Activated naive CD8-positive, alpha-beta T cell treated with anti-CD3 and anti-CD28 coated beads, Interleukin-2, amount 50 U/mL, for 24 hours (primary cell): ENCODE measurements at places on chromosomes 12 and 14.

DNA sequence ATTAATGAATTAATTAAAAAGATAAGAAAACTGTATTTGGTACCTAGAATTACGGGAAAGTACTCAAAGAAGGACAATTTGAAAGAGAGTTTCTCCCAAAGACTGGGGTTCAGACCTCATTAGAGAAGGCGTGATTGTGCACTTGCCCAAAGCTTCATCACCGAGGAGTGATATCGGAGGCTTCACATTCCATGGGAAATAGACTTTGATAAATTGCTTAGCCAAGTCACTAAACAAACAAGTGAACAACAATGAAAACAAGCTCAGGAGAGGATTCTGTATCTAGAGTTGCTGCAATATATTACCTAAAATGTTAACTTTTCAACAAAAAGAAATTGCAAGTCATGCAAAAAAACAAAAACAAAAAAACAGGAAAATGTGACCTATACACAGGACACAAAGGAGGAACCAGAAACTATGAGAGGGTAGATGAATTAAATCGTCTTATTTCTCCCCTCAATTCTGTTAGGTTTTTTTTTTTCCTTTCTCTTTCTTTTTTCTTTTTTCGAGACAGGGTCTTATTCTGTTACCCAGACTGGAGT, 3.4 kb downstream of the SPATA7 start:
- DNase-seq, result no peak

DNA sequence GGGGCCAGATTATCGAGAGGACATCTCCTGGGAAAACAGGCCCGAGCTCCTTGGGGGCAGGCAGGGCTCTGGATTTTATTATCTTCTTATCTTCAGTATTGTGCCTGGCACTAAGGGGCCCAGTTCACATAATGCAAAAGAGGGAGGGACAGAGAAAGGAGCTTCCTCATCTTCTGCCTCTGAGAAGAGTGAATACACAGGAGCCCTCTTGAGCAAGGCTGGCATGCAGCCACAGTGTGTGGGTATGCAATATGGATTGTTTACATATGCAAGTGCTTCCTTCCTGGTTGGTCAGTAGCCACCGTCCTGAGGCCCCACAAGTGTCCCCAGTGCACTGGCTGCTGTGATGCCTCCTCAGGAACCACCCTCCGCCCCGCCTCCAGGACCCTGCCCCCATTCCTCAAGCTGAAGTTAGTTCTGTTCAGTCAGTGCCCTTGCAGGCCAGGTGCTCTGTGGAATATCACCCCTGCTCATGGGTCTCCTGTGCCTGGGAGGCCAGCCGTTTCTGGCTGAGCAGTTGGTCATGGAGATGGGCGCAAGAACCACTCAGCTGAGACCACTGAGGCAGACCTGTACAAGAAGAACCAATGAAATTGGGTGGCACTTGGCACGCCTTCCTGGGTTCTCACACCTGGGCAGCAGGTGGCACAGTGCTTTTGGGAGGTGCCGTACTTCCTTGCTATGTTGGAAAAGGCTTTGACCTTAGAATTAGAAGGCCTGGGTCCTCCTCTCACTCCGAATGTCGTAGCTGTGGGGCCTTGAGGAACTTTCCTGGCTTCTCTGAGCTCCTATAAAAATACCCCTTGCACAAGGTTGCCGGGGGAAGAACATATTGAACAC, 35.1 kb upstream of the ACTN1 start:
- DNase-seq, result no peak

- no peak for DNase-seq
These were observed 650 bp upstream of the PTGER2 start for GRCh38 chr14:52313462-52313861.

- DNase-seq, result no peak
These were observed 1.1 kb downstream of the PAN2 start for GRCh38 chr12:56332512-56333196.

GRCh38 chr12:123860377-123860776, 98.3 kb downstream of the DNAH10 start:
- DNase-seq, result no peak

DNA sequence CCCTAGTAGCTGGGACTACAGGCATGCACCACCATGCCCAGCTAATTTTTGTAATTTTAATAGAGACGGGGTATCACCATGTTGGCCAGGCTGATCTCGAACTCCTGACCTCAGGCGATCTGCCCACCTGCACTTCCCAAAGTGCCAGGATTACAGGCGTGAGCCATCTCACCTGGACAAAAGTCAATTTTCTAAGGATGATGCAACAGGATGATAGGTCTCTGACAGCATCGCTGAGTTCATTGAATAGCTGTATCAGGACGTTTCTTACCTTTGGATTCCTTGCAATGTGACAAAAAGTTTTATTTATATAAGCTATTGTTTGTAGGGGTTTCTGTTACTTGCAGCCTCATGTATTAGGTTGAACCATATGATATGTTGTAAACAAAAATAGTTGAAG, 55.5 kb upstream of the PCED1B start:
- no peak for DNase-seq

GRCh38 chr14:63891148-63891975, 38.6 kb downstream of the SYNE2 start:
- DNase-seq, result no peak

- DNase-seq, result no peak
These were observed 9.7 kb upstream of the IFI27 start for GRCh38 chr14:94100847-94101246.

GRCh38 chr12:47798382-47798948, 21.2 kb downstream of the HDAC7 start:
- DNase-seq, result no peak

GRCh38 chr12:26327975-26328644, 132.7 kb downstream of the SSPN start:
- DNase-seq, result no peak

DNA sequence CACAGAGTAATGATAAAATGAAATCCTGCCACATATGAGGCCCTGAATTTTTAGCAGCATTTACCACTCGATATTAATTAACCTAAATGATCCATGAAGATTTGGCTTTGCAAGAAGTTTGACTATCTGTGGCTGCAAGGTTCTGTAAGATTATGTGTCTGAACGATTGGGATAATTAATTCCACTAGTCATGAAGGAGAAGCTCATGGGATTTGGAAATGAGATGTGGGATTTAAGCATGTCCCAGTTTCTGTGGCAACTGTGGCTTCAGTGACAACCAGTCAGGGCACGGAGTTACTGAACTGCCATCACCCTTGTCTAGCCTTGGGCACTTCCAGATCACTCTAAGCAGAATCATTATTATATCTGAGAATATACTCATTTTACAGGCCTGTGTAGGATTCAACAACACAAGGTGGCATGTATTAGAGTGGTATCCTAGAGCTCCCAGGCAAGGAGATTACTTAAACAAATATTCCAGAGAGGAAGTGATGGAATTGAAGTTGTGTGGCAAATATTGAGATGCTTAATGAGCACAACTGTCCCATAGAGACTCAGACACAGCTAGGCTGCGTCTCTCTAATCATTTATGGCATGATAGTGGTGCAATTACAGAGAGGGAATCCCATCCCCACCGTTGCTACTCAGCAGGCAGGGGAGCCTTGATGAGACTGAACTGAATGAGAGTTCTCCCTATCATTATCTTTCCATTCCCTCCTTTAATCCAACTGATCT, 205.0 kb upstream of the KRR1 start:
- no peak for DNase-seq

GRCh38 chr12:114272605-114273004, 133.3 kb downstream of the TBX5 start:
- DNase-seq, result no peak

GRCh38 chr12:129729170-129729569, 174.7 kb downstream of the TMEM132D start:
- no peak for DNase-seq

DNA sequence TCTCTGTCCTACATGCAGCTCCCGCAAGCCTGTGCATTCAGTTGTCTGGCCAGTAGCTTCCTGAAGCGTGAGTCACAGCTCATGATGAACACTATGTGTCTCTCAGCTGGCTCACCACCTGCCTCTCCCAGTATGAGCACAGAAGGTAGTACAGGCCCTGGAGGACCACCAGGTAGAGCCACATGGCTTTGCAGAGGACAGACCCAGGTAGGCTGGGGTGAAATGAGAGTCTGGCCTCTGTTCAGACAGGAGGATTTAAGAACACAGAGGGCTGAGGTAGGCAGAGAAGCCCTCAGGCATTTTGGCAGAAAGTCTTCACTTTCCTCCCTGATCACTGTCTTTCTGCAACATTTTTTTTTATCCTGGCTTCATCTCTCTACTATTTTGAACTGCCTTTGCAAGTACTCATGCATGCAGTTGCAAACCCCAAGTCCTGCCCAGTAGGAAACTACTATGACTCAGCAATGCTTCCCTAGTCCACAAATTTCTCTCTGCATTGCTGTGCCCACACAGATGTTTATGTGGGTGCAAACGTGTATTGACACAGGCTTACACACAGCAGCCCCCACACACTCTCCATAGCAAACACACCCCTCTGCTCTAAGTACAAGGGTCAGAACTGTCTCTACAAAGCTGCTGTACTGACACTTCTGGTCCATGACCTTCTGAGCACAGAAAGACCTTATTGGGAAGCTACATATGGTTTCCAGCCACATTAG, 7.2 kb upstream of the SDR9C7 start:
- DNase-seq, result no peak

GRCh38 chr14:64756712-64757111, 52.5 kb downstream of the PLEKHG3 start:
- no peak for DNase-seq

DNA sequence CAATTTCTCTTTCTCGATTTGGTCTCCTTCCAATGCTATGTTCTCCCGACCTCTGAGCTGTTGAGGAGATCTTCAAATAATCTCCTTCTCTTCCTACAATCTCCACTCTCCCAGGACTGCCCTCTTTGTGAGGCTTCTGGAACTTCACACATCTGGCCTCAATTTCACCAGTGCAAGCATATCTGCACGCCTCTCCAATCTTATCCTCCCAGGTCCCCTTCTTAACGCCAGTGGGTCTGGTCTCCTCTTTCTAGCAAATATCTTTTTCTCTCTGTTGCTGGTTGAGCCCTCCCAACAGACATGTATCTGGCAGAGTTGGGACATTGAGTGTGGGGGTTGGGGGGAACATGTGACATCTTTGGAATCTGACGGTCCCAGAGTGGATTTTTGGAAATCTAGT, 17.9 kb downstream of the RTL1 start:
- no peak for DNase-seq

GRCh38 chr12:2563709-2564108, 231.1 kb upstream of the FKBP4 start:
- DNase-seq, result no peak

DNA sequence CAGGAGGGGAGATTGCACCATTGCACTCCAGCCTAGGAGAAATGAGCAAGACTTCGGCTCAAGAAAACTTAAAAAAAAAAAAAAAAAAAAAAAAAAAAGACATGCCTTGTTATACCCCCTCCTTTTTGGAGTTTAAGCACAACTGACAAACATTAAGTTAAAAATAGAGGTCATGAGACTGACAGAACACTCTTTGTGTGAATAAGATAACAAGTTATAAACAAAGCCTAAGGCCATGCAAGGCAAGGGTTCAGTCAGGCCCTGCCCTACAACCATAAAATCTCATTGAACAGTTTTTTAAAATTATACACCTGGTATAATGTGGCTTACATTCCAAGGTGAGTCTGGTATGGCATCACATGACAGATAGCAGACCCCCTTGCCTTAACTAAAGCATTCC, 39.3 kb downstream of the TSPAN19 start:
- no peak for DNase-seq

- no peak for DNase-seq
These were observed 204.9 kb downstream of the DAD1 start for GRCh38 chr14:22384167-22384549.

- no peak for DNase-seq
These were observed 1.7 kb upstream of the KLC1 start for GRCh38 chr14:103627073-103628025.

DNA sequence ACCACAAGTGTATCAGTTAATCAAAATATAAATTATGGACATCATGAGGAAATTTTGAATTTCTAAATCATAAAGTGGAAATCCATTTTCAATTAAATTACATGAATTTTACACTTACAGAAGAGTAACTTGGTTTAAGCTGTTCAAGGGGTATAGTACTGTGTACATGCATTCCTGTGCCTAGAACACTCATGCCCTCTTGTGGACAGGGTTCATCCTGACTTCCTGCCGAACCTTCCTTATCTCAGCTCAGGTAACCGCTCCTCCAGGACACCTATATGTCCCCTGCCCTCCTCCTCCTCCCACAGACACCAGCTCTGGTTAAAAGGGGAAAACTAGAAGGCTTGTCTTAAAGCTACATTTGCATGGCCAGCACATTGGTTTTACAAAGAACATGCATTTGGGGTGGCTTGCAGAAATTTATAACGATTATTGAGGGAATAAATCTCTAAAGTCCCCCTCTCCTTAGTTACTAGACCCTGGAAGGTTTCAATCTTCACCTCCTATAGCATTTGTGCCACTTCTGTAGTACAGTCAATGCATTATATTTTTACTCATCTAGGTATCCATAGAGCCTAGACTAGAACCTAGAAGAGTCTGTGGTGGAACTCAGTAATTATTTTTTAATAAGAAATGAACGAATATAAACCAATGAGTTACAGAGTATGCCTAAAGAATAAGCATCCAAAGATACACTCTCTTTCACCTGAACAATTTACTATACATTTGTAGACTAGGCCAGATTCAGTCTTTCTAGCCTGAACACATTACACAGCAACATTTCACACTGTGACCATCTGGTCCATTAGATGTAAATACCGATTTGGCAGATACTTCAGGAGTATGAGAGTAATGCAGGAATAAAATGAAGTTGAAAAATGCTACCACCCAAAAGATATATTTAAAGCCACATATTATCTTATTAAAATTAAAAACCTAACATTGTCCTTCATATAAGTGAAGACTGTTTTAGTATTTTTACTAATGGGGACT, 345.6 kb downstream of the PAWR start:
- DNase-seq, result no peak

- no peak for DNase-seq
These were observed 475.4 kb downstream of the NPAS3 start for GRCh38 chr14:33414041-33414440.

- DNase-seq, result no peak
These were observed 114.4 kb downstream of the FOXA1 start for GRCh38 chr14:37480446-37481290.

GRCh38 chr12:94849411-94849976, 154.0 kb downstream of the NDUFA12 start:
- DNase-seq, result no peak

DNA sequence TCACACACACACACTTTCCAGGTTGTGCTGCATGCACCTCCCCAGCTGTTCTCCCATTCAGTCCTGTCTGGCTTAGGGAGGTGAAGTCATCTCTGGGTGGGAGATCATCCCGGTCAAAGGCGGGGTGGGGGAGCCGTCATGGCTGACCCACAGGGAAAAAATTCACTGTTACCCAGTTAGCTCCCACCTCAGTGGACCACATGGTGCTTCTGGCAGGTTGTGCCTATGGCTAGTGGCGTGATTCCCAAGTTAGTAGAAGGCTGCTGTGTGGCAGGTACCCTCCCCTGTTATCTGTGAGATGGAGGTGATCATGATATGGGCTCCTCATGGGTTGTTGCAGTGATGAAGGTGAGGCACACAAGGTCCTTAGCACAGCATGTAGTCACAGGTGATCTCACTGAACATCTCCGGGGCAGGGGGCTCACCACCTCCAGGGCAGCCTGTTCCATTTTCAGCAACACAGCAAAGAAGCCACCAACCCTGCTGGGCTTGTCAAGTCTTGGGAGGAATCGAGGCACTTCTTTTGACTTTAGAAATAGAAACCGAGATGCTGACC, 154.9 kb upstream of the CCND2 start:
- DNase-seq, result no peak
